Right forelimb (tissue), 1 donor: ENCODE measurements at places on chromosomes 3 and 15.

DNA sequence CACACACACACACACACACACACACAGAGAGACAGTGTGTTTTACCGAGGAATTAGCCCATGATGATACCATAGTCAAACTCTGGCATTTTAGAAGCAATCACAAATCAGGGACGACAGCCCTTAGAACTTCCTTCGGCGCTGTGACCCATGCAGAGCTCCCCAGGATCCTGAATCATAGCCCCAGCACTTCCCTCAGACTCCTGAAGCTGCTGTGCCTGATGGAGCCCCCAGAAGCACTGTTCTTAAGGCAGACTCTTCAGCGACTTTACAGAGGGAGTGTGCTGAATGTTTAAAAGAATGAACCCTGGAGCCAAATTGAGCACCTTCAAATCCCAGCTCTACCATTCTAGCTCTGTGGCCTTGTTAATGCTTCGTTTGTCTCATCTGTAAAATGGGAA is 89.3 kb upstream of the LIPC start:
- no peak for DNase-seq

GRCh38 chr3:174619239-174619638 is 239.9 kb upstream of the NAALADL2 start:
- DNase-seq: no peak

DNA sequence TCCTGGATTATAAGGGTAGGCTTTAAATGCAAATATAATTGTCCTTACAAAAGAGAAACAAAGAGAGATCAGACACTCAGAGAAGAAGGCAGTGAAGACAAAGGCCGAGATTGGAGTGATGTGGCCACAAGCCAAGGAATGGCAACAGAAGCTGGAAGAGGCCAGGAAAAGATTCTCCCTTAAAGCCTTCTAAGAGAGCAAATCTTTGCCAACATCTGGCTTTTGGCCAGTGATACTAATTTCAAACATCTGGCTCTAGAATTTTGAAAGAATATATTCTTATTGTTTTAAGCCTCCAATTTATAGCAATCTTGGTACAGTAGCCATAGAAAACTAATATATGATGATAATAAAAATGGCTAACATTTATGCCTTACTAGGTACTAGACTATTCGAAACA is 615.8 kb upstream of the ZNF385D start:
- no peak for DNase-seq

GRCh38 chr3:119145500-119146167 is at the start of gene TEX55:
Gene TEX55, plus strand, starts transcription at chr3:119146165. Its CDS starts 25 bp downstream, at chr3:119146190.
- no peak for DNase-seq

DNA sequence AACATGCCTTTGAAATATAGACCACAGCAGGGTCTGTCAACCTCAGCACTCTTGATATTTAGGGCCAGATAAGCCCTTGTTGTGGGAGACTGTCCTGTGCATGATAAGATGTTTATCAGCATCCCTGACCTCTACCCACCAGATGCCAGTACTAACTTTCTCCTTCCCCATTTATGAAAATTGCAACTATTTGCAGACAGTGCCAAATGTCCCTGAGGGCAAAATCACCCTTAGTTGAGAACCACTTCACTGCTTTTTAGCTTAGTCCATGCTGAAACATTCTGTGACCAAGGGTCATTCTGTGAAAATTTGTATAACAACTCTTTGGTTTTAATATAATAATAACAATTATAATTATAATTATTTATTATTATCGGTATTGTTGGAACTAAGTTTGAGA is 1032.4 kb downstream of the MCTP2 start:
- DNase-seq: no peak

DNA sequence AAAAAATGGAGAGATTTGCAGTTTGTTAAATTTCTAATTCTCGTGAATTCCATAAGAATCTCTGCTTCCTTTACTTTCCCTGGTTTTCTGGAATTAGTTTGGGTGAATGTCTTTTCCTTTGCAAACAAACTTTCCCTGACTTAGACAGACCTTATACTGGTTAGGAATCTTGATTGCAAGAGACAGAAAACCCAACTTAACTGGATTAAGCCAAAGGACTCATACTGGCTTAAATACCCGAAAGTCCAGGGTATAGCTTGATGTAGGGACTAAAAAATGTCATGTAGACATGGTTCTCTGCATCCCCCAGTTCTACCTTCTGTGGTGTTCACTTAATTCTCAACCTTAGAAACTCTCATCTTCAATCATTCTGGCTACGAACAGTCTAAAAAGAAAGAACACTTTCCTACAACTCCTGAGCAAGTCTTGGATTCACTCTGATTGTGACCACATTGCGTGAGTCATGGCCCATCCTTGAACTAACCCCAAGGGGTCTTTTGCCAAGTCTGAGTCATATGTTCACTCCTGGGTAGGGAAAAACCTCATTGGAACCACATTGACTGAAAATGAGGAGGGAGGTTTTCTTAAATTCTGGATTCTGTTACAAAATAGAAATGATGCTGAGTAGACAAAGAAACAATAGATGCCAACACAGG is 136.0 kb upstream of the DAZL start:
- no peak for DNase-seq

DNA sequence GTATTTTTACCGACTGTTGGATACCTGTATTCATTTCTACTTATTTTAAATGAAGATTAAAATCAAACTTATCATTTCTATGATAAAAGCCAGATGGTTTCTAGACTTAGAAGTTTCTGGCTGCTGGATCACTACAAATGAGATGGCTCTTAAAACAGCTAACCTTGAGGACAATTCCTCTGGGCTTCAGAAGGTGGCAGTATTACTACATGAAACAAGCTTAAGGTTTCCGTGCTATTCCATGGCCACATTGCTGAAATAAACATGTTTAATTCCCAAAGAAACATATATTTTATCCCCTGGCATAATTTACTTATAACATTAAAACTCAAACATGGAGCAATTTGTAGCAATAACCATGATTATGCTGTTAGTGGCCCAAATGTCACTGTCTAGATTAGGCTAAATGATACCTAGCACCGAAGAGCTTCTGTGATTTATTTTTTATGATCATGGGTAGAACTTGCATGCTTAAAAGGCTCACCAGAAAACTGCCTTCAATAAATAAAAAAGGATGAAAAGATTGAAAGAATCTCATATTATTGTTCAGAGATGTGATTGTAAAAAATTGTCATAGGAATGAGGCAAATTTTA is 204.0 kb upstream of the NANOGP8 start:
- no peak for DNase-seq

- DNase-seq: no peak
These were observed 955.7 kb downstream of the TUSC7 start for GRCh38 chr3:117665296-117665695.

- DNase-seq: no peak
These were observed 5.9 kb downstream of the ABHD10 start for GRCh38 chr3:111984636-111985298.

DNA sequence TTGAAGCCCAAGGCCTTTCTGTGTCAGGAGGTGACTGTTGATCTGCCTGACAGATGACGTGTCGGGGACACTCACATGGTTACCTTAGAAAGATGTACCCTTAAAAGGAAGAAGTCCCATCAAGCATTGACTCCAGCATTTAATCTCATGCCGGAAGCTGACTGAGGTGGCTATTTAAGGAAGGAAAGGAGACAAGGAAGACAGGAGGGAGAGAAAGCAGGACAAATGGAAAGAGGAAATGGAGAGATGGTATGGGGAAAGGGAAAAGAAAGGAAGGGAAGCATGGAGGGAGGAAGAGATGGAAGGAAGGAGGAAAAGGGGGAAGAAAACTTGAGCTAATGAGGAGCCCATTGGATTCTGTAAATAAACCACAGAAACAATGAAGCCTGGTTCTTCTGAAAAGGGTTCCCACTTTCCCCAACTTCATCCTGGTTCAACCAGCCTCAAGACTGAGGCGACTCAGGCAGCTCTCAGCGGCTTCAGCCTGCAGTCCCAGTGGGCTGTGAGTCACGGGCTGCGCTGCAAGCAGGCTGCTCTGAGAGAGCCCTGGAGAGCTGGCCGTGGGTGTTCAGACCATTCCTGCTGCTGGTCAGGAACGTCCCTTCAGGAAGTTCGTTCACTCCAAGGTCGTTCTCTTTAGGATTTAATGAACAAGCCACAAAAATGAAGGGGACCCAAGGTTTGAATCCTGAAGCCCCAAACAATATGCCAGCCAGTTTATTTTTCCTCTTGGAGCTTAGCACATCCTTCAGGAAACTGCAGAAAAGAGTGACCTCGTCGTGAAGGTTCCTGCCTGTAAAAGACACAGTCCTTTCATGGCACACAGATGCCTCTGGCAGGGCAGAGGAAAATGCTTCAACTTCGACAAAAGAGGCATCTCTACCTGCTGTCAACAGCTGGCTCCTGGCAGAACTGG is 69.6 kb upstream of the THBS1 start:
- DNase-seq: no peak

DNA sequence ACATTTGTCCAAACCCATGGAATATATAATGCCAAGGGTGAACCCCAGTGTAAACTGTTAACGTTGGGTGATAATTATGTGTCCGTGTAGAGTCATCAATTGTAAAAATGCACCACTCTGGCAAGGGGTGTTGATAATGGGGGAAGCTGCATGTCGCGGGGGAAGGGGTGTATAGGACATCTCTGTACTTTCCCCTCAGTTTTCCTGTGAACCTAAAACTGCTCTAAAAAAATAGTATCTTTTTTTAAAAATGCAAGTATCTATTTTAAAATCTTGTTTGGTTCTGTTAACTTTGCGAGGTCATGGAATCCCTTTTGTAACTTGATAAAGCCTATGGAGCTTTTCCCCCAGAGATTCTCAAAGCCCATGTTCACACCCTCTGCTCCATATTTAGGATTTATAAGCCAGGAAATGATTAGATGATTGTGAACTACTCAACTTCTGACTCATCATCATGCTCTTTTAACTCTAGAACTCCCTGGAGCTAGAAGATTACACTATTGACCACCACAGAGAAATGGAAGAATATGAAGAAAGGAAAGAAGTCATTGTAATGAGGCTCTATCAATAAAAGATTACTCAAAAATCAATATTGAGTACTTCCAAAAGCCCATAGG is 56.1 kb upstream of the C3orf49 start:
- no peak for DNase-seq

DNA sequence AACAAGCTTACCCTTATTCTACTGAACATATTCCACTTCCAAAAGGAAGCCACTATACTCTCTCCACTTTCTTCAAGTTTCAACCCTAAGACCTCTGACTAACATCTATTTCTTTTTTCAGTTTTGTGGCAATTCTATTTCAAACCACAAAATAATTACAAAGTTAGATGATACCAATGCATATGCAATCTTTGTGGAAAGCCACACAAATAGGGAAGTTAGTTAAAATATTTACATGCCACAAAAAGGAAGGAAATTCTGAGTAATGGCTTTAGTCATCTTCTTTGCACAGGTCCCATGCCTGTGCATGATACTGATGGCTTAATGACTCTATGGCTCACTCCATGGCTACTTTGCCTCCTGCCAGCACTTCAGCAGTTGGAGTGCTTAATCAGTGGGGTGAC is 57.0 kb upstream of the MCTP2 start:
- DNase-seq: no peak

- DNase-seq: no peak
These were observed 13.6 kb downstream of the CALML4 start for GRCh38 chr15:68191555-68191954.

DNA sequence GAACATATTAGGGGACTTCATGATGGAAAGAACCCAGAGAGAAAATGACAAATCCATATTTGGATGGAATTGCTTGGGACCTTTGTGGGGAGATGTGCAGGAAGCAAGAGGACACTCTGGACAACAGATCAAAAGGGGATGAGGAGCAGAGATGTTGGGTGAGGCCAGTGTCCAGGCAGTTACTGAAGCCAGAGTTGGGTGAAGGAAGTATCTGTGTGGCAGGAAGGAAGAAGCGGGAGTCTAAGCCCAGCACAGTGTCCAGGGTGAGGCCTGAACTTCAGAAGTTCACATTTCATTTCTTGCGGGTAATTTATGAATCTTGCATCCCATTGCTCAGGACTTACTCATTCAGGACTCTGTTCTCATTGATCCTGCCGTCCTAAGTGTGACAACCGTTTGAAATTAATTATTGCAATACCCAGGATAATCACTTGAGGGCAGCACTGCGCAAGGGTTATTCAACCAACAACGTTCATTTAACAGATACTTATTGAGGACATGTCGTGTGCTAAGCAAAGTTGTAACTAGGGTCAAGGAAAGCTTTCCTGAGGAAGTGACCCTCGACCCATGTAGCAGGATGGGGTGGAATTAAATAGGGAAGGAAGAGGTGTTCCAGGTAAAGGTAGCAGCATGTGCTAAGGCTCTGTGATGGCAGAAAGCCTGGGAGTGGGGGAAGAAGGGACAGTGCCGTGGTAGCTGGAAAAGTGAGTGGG is 61.3 kb upstream of the CMTM8 start:
- no peak for DNase-seq

DNA sequence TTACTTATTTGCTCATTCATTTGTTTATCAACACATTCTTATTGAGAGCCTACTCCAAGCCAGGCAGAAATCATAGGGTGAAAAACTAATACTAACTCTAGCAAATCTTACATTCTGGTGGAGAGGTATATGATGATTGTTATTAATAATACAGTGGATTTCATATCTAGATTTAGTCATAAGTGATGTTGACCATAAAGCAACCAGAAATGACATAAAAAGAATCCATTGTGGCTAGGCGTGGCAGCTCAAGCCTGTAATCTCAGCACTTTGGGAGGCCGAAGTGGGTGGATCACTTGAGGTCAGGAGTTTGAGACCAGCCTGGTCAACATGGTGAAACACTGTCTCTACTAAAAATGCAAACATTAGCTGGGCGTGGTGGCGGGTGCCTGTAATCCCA is 26.2 kb upstream of the IL20RB start:
- DNase-seq: no peak

DNA sequence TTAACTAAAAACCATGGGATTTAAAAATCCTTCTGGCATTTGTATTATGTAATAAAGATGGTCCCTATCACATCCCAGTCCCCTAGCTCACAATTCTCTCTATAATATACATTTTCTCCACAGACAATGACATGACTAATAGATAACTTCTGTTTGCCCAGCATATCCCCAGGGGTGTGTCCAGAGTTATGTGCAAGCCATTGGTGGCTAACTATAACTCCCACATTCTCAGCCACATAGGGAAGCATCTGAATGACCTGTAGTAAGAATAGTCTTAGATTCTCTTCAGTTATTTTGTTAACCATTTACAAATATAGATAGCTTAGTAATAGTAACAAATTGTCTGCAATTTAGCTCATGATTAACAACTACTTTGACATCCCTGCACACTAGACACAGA is 52.2 kb upstream of the RBSN start:
- no peak for DNase-seq
